LoVo (cell line): ENCODE measurements at places on chromosomes 2 and 18.
A peak's percentile ranks its signal among the peaks of the same experiment; 100 is the strongest.

- DNase-seq = no peak
Measured at GRCh38 chr18:148841-149240, 9.5 kb upstream of the USP14 start.

- no peak for DNase-seq
Measured at GRCh38 chr2:108263401-108263800, 23.6 kb downstream of the SULT1C3 start.

DNA sequence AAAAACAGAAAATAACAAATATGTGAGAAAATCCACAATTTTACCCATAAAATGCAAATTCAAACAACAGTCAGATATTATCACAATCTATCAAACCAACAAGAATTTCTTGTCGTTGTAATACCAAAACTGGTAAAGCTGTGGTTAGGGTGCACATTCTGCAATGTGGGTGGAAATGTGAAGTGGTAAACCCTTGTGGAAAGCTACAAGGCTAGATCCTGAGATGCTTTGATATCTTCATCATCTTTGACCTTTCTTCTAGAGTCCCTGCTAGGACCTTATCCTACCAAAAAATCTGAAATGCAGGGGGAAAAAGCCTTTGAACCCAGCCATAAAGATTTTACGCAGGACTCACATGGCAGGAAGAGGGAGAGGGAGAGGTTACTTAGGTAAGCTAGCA, 17.2 kb upstream of the ATG16L1 start:
- DNase-seq = no peak

GRCh38 chr2:57843158-57843557, 203.4 kb upstream of the VRK2 start:
- DNase-seq = no peak

GRCh38 chr18:43961722-43962121, 684.4 kb upstream of the SYT4 start:
- no peak for DNase-seq

DNA sequence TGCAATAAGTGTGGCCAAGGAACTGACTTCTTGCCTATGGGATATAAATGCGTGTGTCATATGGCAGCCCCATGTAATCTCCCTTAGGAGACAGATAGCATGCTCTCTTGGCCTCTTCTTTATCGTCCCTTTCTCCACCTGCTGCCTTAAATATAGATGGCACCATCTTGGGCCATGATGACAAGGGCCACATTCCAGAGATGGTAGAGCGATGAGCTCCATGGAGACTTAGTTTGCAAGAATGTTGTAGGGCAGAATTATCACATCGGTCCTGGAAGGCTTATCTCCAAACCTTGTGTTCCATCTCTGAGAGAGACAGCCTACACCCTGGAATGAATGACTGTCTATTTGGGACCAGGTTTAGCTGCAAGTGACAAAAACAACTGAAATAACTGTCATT, 536.7 kb downstream of the TNS1 start:
- no peak for DNase-seq

- DNase-seq = no peak
Measured at GRCh38 chr2:129457277-129457818, 522.1 kb upstream of the RAB6C start.

- peak; percentile 64 for DNase-seq
Measured at GRCh38 chr2:150214626-150215025, 272.8 kb downstream of the RND3 start.

- DNase-seq = no peak
Measured at GRCh38 chr2:141887363-141887762, 243.5 kb downstream of the LRP1B start.

DNA sequence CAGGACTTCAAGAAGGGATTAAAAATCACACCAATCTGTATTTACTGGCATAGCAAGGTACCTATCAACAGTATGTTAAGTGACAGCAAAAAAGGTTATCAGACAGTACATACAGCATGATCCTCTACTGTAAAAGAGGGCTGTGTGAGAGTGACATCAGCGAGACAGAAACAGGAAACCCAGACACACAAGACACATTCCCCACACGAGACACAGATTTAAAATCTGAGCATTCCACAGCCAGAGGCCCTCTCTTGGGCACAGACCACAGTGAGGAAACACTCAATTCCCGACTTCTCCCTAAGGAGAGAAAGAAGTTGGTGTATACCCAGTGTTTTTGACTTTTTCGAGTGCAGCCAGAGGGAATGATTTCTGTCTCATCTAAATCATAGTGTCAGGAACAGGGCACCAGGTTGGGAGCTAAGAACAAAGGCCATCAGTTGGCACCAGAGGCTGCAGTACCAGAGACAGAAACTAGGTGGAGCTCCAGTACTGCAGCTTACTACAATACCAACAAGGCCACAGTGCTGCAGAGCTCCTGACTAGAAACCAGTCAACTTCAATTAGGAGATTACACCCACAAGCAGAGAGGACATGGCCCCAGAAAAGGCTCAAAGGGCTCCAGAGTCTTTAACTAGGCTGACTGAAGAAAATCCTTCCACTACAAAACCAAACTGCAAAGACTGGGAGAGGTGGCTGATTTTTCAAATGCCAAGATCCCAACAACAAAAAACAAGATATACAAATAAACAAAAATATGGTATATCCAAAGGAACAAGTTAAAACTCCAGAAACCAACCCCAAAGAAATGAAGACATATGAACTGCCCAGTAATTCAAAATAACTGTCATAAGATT, 41.0 kb downstream of the UNC50 start:
- DNase-seq = peak; percentile 84

- no peak for DNase-seq
Measured at GRCh38 chr2:127397568-127398238, 9.9 kb upstream of the MAP3K2 start.

- DNase-seq = no peak
Measured at GRCh38 chr2:45833968-45834344, 182.5 kb downstream of the PRKCE start.

- DNase-seq = no peak
Measured at GRCh38 chr2:157596992-157597681, 31.5 kb downstream of the ACVR1C start.
